Foreskin melanocyte (primary cell): ENCODE measurements at places on chromosomes 6 and 20.

DNA sequence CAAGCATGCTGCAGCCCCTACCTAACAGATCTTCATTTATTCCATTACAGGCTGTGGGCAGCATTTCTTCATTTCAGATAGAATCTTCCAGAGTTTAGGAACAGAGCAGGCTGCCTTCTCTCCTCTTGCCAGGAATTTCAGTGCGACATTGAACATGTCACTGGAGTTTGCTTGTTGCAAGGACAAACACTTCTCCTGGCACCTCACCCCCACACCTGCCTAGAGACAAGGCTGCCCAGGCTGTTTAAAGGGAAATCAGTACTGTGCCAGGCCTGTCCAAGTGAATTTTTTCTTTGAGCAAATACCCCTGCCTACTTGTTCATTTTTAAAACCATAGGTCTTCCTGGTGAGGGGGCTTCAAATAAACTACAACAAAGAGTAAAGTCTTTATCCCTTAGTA, 594.1 kb downstream of the PTPRT start:
- no peak for DNase-seq

GRCh38 chr6:148431413-148431812, 88.8 kb downstream of the SASH1 start:
- DNase-seq, result no peak

DNA sequence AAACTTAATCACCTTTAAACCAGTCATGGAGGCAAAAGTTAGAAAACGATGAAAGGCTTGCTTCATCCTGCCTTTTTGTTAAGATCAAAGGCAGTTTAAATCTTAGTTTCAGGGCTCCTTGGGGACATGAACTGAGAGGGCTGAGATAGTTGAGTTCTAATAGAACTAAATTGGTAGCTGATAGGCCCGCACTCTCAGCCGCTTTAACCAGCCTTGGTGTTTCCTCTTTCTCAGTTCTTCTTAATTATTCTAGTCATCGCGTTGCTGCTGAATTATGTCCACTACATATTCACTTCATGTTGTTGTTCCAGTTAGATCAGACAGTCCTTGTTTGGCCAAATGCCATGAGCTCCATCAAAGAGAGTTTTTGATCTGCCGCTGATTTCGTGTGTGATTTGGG, 72.5 kb downstream of the ANKS1A start:
- no peak for DNase-seq

- no peak for DNase-seq
These were observed 213.2 kb upstream of the NT5E start for GRCh38 chr6:85236636-85237035.

- DNase-seq, result peak; percentile 73
These were observed 5.3 kb downstream of the POPDC3 start for GRCh38 chr6:105174512-105174911.
